ENCODE measurements at places on chromosomes 4 and X.

DNA sequence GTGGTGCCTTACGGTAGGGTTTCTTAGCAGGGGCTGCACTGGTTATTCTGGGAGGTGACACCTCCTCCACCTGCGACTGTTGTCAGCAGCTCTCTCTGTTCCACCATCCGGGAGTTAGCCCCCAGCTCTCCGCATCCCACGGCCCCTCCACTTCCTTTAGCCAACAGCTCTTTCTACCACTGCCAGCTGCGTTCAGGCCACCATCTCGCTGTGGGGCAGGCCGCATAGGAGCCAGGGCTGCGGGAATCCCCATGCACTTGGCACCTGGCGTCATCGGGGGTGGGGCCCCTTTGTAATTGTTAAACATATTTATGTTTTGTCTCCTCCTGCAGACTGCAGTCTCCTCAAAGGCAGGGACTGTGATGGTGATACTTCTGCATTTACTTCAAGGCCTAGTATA, 480.2 kb downstream of the SMARCA1 start:
- DNase-seq: no peak

DNA sequence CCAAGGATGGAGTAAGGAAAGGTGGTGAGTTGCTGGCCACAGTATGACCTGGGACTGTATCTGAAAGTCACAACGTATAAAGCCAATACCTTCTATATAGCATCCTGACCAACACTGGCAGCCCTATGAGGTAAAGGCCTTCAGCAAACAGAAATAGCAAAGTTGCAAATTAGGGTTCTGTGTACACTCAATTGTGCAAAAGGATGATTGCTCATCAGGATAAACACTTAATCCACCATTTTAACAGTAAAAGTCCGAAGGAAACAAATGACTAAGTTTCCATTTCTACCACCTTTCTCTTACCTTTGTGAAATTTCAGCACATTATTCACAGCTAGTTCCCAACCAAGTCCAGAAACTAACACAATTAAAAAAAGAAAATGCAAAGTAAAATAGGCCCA, 1.4 kb upstream of the FNIP2 start:
- no peak for DNase-seq

DNA sequence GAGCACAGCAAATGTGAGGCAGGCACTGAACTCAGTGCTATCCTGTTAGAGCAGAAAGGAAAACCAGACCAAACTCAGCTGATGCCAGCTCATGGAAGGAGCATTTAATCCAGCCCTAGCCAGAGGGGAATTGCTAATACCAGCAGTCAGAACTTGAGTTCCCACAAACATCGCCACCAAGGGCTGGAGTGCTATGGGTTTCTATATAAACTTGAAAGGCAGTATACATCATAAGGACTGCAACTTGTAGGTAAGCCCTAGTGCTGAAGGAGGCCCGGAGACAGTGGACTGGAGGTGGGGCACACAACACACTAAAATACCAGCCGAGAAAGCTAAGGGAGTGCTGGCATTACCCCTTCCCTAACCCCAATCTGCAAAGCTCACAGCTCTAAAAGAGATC, 440.2 kb downstream of the PRR32 start:
- DNase-seq: no peak

GRCh38 chrX:45758738-45759397, 558.2 kb upstream of the DIPK2B start:
- no peak for DNase-seq

DNA sequence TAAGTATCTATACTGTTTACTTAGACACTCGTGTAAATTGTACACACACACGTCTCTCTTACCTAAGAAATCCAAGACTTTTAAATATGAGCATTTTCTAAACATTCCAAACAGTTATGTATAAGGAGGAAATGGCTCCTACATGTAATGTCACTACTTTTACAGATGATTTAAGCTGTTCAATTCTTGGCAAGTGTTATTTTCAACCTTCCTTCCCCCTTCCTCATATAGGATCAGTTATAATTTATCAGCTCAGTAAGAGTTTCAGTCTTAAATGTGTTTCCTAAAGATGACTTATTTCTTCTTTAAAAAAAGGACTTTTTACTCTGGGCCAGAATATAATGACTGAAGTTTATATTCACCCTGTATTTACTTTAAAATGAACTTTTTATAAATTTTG, 601.1 kb downstream of the ANKRD50 start:
- no peak for DNase-seq

GRCh38 chr4:156751486-156751885, 220.1 kb downstream of the PDGFC start:
- DNase-seq: no peak

DNA sequence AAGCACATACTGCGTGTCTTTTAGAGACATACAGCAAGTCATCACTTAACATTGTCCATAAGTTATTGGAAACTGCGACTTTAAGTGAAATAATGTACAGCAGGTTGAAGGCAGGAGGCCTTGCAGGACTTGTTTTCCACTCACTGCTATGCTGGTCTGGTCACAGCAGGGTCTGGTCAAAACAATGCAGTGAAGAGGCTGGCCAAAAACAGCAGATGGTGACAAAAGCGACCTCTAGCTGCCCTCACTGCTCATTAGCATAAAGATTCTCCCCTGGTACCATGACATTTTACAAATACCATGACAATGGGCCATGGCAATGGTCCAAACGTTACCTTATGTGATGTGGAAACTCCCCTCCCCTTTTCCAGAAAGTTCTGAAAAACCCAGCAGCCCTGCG, 1283.6 kb downstream of the FSTL5 start:
- no peak for DNase-seq

DNA sequence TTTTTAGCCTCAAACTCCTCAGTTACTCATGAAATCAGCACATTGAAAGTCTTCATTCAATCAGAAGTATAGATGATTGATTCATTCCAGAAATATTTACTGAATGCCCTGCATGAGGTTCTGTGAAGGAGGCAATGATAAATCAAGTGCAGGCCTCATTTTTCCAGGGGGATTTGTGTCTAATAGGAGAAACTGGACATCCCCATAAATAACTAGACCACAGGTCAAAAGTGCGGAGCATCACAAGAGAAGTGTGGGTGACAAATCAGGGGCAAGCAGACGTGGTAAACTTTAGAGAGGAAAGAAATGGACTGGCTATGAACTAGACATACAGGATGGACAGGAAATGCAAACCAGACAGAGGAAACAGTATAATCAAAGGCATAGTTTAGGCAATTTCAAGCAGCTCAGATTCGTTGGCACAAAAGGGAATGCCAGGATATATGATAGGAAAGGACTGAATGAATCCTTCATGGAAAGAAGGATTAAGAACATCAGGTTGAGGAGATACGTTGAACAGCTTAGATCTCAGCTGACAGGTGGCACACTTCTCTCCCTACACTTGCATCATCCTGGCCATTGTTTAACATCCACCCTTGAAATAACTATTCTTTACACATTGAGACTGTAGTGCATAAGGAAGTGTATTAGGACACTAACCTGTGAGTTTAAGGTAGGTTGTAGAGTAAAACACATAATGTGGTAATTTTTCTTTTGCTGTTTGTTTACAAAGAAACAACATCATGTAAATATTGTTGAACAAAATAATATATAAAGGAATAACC, 69.6 kb upstream of the RASGEF1B start:
- DNase-seq: no peak

DNA sequence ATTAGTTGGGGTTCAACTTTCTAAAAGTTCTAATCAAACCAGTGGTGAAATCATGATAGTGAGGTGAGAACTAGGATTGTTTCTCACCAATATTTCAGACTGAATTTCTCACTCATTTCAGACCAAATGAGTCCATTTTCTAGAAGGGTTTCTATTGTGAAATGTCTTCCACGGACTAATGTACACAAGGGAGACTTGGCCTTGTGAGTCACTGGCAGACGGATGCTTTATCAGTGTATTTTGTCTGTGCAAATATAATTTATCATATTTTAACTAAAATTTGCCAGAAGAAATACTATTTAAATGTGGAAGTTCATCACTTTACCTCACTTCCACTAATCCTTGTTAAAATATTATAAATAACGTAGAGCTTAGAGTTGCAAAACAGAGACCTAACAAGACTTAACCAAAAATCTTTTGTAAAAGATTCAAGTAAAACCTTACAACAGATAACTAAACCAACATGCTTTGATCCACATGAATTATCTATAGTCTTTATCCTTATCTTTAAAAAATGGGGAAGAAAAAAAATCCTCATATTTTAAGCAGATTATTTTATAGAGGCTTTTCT, 506.0 kb upstream of the FAM241A start:
- DNase-seq: no peak
